ENCODE measurements at places on chromosomes 11 and 22. TPM values are rescaled to one million over a fixed set of nuclear protein-coding genes. Genes with fewer than 3 reads are reported as not detected.

DNA sequence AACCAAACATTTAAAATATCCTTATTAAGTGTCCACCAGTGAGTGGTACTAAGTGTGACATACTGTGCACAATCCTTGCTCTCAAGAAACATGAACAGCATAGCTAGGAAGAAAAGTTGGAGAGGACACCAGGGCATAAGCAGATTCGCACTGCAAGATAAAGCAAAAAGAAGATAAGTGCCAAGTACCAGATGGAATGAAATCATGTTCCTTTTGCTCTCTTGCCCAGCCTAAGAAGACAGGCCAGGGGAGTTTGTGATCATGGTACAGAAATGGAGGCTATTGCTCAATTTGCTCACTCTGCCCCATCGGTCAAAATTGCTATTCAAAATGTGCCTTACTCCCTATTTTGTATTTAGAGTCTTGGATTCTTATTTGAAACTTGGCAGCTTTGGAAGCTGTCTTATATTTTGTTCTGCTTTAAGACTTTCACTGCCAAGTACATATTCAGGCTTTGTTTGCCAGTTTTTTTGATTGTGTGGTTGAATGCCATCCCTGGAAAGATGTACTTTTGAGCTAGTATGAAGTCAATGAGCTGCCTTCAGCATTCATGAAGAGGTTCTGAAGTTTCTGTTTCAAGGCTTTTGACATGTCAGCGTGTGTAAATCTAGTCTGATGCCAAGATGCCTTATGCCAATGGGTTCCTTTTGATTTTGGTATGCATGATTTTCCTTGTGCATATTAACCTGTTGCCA lies 90.3 kb downstream of the PAX6 start:
- no peak for DNase-seq

XKR3 gene
- total RNA-seq: not detected

DNA sequence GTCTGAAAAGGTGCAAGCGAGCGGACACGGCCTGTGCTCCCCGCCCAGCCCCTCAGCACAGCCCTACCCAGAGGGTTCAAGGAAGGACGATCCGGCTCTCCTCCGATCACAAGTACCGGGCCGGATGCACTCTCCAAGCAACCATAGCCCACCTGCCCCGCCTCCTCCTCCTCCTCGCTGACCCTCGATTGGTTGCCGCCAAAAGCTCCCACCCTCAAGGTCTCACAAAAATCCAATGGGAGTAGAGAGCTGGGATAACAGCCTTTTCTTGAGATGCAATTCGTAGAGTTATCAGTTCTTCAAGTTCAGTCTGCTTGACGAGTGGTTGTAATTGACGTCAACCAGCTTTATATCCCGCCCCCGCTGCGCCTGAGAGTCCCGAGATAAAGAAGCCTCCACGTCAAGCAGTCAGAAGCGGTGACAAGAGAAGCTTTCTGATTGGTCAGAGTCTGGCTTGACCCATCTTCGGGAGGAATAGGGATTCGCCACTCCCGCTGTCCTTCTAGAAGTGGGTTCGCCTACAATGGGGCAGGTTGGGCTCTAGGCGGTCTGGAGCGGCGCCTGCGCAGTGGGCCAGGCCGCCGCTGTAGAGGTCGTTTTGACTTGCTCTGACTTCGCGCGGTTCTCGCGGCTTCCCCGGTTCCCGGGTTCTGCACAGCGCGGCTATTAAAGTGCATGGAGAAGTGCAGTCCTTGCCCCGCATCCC lies at the start of gene IFT27:
Gene IFT27, minus strand, starts transcription at position 156 of the 706 bp plus-strand sequence. CDS start 412 bp downstream, outside the sequence.
- DNase-seq: peak; percentile 99

- no peak for DNase-seq
Observed at GRCh38 chr22:32240461-32240860, 14.7 kb downstream of the SLC5A4 start.

Data from natural killer cell (primary cell).